GM04503 (cell line): ENCODE measurements at places on chromosomes 3 and 15.

- no peak for DNase-seq
These were observed at the start of gene HRG for GRCh38 chr3:186665625-186666188. TSS of gene HRG (plus strand) at chr3:186666014. CDS start at chr3:186666032, 18 bp downstream.

DNA sequence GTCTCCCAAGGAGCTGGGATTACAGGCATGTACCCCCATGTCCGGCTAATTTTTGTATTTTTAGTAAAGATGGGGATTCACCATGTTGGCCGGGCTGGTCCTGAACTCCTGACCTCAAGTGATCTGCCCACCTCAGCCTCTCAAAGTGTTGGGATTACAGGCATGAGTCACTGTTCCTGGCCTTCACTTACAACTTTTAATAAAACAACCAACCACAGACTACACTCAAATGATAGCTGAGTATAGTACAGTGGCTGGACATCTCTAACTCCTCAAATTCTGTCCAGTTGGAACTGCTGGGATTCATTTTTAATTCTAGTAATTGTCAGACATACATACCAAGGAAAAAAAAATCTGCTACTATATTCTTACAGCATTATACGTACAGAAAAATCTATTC, 71.0 kb downstream of the PBRM1 start:
- DNase-seq: no peak

GRCh38 chr3:190303884-190304283, 18.4 kb downstream of the CLDN1 start:
- DNase-seq: no peak

DNA sequence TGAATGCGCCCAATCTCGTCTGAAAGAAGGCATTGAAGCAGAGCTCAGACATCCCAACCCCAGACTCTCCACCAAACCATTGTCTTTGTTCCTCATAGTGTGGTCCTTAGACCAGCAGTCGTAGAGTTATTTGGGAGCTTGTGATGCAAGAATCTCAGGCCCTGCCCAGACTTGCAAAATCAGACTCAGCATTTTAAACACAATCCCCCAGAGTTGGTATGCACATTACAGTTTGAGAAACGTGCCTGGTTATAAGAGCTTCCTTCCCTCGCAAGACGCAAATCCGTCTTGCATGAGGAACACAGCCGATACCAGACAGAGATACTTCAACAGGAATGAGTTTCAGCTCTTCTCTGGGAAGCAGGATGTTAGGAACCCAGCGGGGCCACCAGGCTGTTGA, 38.9 kb upstream of the IREB2 start:
- DNase-seq: no peak

DNA sequence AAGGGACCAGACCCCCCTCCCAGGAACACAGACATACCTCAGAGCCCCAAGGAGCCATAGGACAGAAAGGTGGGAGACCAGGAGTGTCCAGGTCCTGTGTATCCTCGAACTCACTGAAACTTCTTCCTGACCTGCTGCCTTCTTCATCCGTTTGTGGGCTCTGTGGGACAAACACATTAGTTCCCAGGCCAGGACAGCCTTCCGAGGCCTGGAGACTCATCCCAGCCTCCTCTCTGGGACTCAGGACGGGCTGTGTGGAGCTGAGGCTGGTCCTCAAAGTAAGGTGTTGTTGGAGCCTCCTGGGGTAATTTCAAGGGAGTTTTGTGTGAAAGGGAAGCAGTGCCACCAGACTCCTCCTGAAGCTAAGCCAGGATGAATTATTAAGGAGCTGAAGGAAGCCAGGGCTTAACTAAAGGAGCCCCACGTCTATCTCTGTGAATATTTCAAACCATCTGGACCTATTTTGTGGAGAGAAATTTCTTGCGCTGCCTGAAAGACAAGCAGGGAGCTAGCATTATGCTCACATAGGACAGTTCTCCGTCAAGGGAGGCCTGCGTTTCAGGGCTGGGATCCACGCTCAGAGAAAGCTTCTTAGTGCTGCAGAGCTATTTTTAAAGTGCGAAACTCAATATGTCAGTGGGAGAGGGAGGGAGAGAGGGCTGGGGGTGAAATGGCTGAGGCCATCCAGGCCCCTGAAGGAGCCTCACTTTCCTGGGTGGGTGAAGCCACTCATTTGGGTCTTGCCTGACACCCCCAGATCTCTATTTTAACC, 29.8 kb upstream of the PLA2G4E start:
- no peak for DNase-seq

DNA sequence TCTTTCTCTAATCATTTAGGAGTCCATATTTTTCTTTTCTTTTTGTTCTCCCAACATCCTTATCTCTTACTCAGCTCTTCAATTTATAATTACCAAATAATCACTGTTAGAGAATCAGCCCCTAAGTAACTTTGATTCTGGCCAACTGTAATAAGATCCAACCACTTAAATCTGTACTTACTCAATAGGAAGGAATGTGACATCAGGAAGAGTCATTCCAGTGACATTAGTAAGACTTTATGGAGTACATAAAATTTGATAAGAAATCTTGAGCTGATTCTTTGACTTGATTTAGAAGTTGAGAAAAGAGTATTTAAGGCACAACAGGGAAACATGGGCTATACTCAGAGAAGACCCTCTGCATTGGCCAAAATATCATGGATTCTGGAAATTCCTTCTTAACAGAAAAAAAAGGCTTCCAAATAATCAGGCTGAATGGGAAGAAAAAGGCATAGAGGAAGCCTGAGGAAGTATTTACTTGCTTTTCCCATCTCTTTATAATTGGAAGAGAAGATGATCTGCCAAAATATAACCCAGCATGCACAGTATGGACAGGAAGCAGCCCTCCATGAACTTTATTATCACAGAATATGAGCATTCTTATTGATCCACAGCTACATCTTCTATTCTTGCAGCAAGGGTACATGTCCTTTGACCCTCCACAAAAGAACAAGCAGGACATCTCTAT, 289.7 kb upstream of the TPRG1 start:
- DNase-seq: peak; percentile 73

GRCh38 chr15:82572311-82572710, 32.1 kb upstream of the RPS17 start:
- DNase-seq: no peak

GRCh38 chr3:180855364-180855763, 57.1 kb upstream of the FXR1 start:
- no peak for DNase-seq

- no peak for DNase-seq
These were observed 159.7 kb upstream of the CNTN4 start for GRCh38 chr3:1938975-1939374.

- no peak for DNase-seq
These were observed 13.3 kb downstream of the GYG1 start for GRCh38 chr3:149004622-149005021.

DNA sequence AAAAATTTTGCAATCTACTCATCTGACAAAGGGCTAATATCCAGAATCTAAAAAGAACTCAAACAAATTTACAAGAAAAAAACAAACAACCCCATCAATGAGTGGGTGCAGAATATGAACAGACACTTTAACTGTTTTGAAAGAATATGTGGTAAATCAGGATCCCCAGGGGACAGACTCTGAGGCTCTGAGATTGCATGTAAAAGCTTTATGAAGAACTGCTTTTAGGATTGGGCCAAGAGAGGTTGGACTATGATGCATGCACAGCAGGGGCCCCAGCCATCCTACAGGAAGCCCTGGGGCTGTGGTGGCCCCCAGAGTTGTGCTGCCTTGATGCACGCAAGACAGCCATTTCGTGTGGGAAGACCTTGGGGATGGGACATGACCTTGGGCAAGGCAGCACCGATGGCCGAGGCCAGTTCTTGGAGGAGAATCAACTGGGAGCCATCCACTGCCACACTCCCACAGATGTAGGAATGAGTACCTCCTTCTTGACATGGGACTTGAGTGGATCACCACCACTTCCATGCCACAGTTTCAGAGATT, 298.1 kb upstream of the THBS1 start:
- no peak for DNase-seq

GRCh38 chr3:81437683-81438082, 323.8 kb downstream of the GBE1 start:
- no peak for DNase-seq

- DNase-seq: no peak
These were observed 502.7 kb downstream of the SOX2 start for GRCh38 chr3:182214416-182214815.

GRCh38 chr15:35937380-35937779, 391.4 kb upstream of the DPH6 start:
- no peak for DNase-seq

DNA sequence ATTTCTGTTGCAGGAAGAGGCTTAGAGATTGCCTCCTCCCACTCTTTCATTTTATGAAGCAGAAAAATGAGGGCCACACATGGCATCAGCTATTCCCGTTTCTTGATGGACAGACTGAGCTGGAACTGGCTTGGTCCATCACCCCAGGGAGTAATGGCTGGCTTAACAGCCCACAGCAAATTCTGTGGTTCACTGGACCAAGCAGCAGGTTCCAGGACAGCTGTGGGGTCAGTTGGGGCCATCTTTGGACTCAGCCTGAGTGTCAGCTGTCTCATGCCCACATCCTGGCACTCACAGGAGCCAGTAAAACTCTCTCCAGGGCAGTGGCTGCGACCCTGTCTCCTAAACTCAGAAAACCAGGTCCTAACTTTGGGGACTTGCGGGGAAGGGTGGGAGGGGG, 36.5 kb downstream of the ZDHHC19 start:
- no peak for DNase-seq

GRCh38 chr3:193130576-193130975, 110.4 kb upstream of the PLAAT1 start:
- DNase-seq: no peak

DNA sequence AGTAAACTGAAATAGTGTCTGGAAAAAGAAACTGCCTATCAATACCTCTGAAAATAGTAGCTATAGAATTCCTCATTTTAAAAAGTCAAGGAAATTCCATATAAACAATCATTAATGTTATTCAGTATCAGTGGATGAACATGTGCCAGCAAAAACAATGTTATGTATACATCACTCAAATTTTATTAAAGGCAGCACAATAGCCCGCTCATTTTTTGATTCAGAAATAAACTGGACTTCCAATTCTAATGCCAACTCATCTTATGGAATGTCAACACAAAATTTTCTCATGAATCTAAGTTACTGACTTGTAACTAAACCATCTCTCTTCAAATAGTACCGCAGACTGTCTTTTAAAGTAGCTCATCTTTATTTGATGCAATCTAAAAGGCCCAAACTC, 19.0 kb downstream of the THBS1 start:
- peak; percentile 27 for DNase-seq
